NCI-H2029 treated with DMSO at 0.1 percent for 48 hours (cell line): ENCODE measurements at places on chromosomes 1 and 21.

GRCh38 chr21:37278199-37278598 lies 11.1 kb upstream of the VPS26C start:
- no peak for DNase-seq

DNA sequence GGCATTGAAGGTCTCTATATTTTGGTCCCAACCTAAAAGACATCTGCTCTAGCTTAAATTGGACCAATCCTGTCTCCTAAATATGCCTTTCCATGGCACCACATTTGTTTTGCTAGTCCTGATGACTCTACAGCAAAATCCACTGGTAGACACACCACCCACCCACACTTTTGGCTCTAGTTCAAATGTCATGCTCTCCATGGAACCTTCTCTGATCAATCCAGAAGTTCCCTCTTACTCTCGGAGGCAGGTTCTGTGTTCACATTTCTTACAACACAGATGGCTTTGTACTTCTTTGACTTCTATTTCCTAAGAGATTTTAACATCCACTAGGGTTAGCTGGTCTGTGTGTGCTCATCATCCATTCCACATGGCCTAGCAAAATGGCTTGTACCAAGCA lies 151.3 kb downstream of the APP start:
- DNase-seq = no peak

- no peak for DNase-seq
These were observed 27.7 kb upstream of the DYRK1A start for GRCh38 chr21:37338671-37339551.

DNA sequence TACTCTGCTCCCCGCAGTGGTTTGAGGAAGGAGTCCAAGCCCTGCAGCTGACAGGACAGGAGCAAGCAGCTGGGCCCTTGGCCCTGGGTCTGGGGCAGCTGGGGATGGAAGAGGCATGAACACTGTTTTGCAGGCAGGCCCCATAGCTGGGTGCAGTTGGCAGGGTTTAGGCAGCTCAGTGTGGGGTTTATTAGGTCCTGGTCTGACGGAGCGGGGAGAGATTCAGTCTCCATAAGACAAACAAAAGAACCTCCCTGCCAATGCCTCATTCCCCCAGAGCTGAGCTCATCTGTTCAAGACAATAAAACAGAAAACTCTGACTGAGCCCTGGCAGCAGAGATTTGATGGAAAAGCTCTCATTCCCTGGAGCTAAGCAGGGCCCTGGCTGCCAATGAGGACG lies 37.3 kb downstream of the OLFML2B start:
- no peak for DNase-seq

GRCh38 chr1:51355382-51355781 lies 25.0 kb upstream of the TTC39A start:
- no peak for DNase-seq

GRCh38 chr21:44872649-44873355 lies 688 bp downstream of the PTTG1IP start:
- DNase-seq = no peak

GRCh38 chr1:228407106-228408040 lies 738 bp upstream of the TRIM11 start:
- no peak for DNase-seq

- no peak for DNase-seq
These were observed 39.9 kb upstream of the TARBP1 start for GRCh38 chr1:234518876-234519275.

DNA sequence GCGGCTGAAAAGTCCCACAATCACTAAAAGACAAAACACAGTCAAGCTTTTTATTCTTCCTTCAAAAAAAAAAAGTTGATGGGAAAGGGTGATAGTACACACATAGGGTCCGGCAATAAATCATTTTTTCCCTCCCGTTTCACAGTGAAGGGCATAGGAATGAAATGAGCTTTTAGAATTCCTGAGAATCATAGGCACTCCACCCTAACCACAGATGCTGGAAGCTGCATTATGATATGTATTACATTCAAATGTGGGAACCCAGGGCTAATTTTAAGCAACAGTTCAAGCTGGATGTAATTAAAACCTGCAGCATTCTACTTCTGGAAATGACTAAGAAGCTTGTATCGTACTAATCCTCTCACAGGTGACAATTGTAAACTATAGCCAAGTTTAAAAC lies 75.7 kb upstream of the KCNJ15 start:
- no peak for DNase-seq

- no peak for DNase-seq
These were observed 15.6 kb downstream of the NKAIN1 start for GRCh38 chr1:31224068-31224467.

GRCh38 chr1:102241431-102242338 lies 245.0 kb upstream of the OLFM3 start:
- no peak for DNase-seq

- no peak for DNase-seq
These were observed 691.4 kb upstream of the NCAM2 start for GRCh38 chr21:20306836-20307235.

- no peak for DNase-seq
These were observed 34.3 kb upstream of the ECE1 start for GRCh38 chr1:21324368-21325141.
